A549 treated with Mapracorat at 1 μM for 4 hours (cell line): ENCODE measurements at places on chromosomes 4 and X. TPM values are rescaled to one million over a fixed set of nuclear protein-coding genes. Genes with fewer than 3 reads are reported as not detected.

Gene PRKX
- 20.3 to 27.7 TPM (median 26.0 TPM) in 5 replicates for total RNA-seq

Gene COL25A1
- not detected in 5 replicates for total RNA-seq

Gene CENPVL2
- total RNA-seq: not detected in 5 replicates

Gene AVPR2
- 0.11 to 0.22 TPM in 2 of 5 replicates, not detected in the others for total RNA-seq

Gene MAGEB1
- not detected in 5 replicates for total RNA-seq
